ENCODE measurements at places on chromosomes 5 and 9.
A peak's percentile ranks its signal among the peaks of the same experiment; 100 is the strongest.

GRCh38 chr9:126802318-126803059 is 2.4 kb upstream of the ZBTB43 start:
- DNase-seq: peak; percentile 47

- DNase-seq: no peak
Measured at GRCh38 chr5:45578270-45578669, 117.9 kb downstream of the HCN1 start.

- peak; percentile 45 for DNase-seq
Measured at GRCh38 chr9:106868565-106868964, 5.6 kb downstream of the ZNF462 start.

- DNase-seq: no peak
Measured at GRCh38 chr5:89470658-89471057, 587.7 kb upstream of the MEF2C start.

DNA sequence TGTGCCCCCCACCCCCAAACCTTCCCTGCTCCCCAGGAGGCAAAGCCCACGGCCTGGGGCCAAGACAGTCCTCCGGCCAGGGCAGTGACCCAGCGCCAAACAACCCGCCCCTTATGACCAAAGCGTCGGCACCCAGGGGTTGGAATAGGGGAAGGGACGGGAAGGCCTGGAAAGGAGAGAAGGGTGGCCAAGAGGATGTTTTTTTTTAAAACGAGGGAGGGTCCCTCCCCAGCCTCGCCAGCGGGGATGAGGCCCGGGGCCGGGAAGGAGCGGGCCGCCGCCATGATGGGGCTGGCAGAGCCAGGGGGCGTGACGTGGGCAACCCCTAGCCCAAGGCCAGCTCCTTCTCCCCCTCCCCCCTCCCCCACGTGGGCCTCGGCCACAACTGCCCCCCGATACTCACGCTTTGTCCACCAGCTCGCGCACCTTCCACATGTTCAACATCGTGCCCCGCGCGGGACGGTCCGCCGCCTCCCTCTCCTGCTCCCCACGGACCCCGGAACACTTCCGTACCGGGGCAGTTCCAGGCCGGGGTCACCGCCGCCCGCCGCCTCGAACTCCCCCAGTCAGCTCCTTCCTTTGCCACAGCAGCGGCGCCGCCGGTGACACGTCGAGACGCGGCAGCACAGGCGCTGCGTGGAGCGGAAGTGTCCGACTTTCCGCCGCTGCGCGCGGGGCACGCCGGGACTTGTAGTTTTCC is at the start of gene CLINT1:
TSS of gene CLINT1 (minus strand) at position 619 of the 700 bp plus-strand sequence. CDS start at position 444, 175 bp downstream.
- peak; percentile 95 for DNase-seq

DNA sequence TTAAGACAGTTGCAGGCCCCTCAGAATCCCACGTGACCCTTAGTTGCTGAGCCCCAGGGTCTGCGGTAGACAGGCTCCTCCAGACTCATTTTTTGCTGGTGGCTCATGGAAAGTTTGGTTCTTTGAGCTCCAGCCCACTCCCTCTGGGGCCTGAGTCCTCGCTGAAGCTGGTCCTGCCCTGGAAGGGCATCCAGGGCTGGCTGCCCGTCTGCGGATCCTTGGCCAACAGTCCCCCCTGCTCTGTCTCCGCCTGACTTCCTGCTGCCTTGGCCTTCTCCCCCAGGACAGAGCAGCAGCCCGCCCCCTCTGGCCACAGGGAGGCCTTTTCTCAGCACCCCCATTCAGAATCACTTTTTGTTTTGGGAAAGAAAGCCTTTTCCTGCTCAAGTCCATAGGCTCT is 24.4 kb downstream of the SLC6A7 start:
- DNase-seq: no peak

DNA sequence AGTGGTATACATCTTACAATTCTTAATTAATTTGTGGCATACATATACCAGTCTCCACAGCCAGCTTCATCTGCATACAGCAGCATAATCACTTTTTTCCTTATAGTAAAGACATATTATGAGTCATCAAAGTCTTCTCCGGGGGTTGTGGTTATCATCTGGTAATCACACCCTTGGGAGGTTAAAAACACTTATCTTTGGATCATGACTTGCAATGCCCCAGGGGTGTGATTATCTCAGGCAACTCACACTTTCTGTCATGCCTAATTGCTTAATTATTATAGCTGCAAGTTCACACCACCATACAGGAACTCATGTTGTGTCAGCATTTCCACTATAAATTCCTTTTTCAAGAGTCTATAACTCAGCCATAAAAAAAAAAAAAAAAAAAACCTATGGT is 218.4 kb downstream of the ANXA1 start:
- DNase-seq: no peak

- DNase-seq: no peak
Measured at GRCh38 chr5:5481206-5481605, 58.7 kb downstream of the ICE1 start.
